ENCODE measurements at places on chromosomes 5 and 9.
A peak's percentile ranks its signal among the peaks of the same experiment; 100 is the strongest.

DNA sequence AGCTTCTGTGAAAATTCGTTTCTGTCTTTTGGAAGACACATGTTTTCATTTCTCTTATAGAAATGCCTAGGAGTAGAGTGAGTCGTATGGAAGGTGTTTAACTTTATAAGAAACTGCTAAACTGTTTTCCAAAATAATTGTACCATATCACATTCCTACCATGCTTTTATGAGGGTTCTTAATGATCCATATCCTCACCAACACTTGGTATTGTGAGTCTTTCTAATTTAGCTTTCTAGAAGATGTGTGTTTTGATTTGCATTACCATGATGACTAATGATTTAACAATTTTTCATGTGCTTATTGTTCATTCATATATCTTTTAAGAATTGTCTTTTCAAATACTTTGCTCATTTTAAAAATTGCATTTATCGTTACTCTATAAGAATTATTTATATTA is 223.6 kb downstream of the COMMD10 start:
- DNase-seq: no peak

GRCh38 chr5:133869519-133870335 is 98.7 kb downstream of the C5orf15 start:
- DNase-seq: no peak

GRCh38 chr5:136518174-136518573 is 152.8 kb upstream of the TRPC7 start:
- DNase-seq: no peak

DNA sequence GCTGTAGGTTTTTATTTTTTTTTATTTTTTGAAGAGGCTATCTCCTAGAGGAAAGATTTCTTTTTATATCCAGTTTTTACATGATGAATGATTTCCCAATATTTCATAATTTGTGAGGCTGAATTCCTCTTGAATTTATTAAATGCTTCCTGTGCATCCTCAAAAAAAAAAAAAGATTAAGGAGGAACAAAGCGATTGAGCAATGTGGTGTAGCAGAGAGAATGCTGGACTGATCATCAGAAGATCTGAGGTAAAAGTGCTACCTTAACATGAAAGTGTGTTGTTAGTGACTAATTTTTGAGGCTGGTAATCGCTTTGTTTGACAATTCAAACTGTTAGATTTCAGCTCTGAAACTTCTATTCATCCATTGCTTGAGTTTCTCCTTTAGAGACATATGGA is 125.1 kb downstream of the ESM1 start:
- no peak for DNase-seq

DNA sequence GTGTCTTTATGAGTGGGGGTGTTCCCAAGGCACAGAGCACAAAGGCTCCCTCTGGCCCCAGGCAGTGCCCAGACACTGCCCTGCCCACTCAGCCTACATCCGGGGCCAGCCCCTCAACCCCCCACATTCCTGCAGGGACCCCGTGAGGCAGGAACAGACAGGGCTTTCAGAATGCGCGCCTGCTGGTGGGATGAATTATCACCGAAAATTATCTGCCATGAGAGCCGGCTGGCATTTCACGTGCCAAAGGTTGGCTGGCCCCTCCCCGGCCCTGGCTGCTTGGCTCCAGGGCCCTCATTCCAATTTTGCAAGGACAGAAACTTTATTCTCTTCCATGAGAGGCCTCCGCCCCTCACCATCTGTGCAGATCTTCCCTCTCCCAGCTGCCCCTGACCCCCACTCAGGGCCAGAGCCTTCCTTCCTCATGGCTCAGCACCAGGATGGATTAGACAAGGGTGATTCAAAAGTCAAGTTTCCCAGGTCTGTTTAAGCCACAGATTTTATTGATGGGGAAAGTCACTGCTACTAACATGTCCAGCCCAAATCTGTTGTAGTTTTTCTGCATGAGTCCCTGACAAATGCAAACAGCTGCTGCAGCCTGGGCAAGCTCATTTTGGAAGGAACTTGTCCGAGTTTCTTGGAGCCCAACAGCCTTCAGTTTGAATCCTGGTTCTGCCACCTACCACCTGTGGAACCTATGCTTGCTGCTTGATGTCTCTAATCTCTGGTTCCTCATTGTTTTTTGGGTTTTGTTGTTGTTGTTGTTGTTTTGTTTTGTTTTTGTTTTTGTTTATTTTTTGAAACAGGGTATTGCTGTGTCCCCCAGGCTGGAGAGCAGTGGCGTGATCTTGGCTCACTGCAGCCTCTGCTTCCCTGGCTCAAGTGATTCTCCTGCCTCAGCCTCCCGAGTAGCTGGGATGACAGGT is 32.3 kb upstream of the WDR38 start:
- DNase-seq: peak; percentile 79

GRCh38 chr5:72166070-72166979 is 59.0 kb downstream of the MAP1B start:
- DNase-seq: peak; percentile 87

GRCh38 chr5:31283326-31283725 is 89.8 kb downstream of the CDH6 start:
- no peak for DNase-seq

GRCh38 chr5:79495311-79495710 is 18.6 kb downstream of the HOMER1 start:
- no peak for DNase-seq

DNA sequence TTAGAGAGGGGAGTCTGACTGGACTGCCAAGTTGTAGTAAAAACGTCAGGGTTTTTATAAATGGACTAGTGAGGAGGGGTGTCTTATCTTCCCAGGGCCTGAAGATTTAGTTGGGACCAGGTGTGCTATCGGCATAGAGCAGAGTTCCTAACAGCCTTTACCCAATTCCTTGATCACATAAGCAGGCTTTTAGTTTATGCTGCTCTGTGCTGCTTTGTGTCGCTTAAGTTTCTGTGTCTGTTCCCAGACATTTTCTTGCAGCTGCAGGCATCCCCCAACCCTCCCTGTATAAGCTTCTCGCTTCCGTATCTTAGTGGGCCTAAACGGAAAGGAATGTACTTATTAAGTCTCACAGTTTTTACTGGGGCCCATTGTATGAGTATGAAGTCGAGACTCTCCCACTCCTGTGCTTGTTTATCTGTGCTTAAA is 2.6 kb upstream of the SMC5 start:
- peak; percentile 61 for DNase-seq

DNA sequence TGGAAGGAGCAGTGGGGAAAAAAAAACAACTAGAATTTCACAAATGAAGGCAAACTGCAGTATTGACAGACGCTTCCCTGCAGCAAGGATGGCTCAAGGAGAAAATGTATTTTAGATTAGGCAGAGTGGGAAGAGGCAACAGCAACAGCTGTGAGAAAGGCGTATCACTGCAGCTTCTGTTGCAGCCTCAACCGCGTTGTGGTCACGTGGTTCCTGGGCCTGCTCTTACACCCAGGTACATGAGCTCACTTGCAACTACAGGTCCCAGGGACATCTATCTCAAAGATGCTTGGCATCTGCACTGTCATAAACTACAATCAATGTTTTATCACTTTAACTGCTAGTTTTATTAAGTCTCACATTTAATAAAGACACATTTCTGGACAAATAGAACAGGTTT is 36.0 kb upstream of the GOLM1 start:
- no peak for DNase-seq

DNA sequence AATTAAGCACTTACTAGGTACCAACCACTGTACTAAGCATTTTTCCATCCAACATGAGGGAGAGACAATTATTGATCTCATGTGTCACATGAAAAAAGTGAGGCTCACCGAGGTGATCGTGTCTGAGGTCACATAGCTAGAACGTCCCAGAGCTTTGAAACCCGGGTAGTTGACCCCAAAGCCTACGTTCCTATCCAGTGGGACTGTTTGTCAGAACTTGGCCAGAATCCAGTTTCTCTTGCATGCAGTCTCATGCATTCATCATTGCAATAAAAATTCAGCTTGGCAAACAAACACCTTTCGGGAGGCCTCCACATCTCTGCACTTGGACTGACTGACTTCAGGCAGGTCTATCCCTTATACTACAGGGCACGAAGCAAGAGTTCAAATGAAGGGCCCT is 23.4 kb upstream of the FAT2 start:
- no peak for DNase-seq

Data from left hindlimb (tissue), 1 donor.